ENCODE measurements at places on chromosomes 16 and 17.

GRCh38 chr16:58948244-58948643 is 214.1 kb upstream of the GOT2 start:
- no peak for DNase-seq

DNA sequence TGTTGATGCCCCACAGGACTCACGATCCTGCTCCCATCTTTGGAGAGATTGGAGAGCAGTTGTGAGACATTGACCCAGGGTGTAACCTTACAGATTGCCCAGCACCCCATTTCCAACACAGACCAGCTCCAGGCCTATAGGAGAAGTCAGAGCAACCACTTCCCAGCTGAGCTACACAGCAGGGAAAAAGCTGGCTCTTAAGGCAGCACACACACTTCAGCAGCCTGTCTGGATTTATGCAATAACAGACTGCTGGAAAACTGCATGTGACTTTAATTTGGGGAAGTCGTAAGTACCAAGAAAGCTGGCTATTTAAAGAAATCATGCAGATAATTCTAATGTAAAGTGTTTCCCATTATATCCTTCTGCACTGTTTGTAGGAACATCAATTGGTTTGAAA is 30.8 kb downstream of the NOG start:
- DNase-seq, result no peak

- no peak for DNase-seq
Measured at GRCh38 chr17:12548558-12548957, 117.1 kb upstream of the MYOCD start.

DNA sequence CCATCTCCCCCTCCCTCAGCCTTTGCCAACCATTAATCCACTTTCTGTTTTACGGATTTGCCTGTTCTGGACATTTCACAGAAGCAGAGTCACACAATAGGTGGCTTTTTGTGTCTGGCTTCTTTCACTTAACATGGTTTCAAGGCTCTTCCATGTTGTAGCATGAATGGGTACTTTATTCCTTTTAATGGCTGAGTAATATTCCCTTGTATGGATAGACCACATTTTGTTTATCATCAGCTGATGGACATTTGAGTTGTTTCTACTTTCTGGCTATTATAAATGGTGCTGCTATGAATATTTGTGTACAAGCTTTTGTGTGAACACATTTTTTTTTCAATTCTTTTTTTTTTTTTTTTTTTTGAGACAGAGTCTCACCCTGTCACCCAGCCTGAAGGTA is 175.6 kb upstream of the RPH3AL start:
- DNase-seq, result no peak

DNA sequence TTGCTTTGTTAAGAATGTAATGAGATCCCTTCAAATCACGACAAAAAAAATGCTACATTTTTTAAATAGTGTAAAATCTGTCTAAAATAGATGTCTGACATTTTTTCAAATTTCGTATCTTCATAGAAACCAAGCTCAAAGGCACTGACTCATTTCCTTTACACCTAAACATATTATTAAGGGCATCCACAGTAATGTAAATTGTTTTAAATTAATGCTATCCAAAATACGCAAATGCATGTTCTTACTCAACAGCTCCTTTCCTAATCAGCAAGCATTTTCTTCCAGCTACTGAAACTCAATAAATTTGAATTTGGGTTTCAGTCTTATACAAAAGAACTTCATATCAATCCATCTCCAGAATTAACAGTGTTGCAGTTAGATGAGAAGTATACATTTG is 4.3 kb downstream of the C16orf87 start:
- DNase-seq, result no peak

DNA sequence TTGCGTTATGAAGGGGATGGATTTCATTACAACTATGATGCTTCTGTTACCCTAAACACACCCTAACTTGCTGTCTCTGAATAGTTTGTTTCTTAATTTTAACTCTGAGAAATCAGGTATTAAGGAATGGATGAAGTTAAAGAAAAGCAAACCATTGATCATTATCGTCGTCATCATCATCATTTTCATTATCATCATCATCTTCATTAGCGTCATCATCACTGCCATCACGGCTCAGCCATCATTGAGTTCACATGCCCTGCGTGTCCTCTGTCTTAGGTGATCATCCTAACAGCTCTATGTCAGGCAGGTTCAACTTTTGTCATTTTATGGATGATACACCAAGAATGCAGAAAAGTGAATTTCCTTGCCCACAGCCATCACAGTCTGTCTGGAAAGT is 477.5 kb upstream of the EEF2KMT start:
- no peak for DNase-seq

- DNase-seq, result no peak
Measured at GRCh38 chr17:32880671-32881453, 3.9 kb upstream of the MYO1D start.

All from stimulated activated CD4-positive, alpha-beta T cell treated with anti-CD3 and anti-CD28 coated beads, Interleukin-4, amount 100 ng/mL, for 4 hours (primary cell).